Stimulated activated CD4-positive, alpha-beta T cell treated with anti-CD3 and anti-CD28 coated beads, Interleukin-1b, Interleukin-23, amount 100 ng/mL, for 24 hours (primary cell): ENCODE measurements at places on chromosomes 13 and 19.
A peak's percentile ranks its signal among the peaks of the same experiment; 100 is the strongest.

- no peak for DNase-seq
These were observed 118.1 kb downstream of the STARD13 start for GRCh38 chr13:33167491-33167890.

GRCh38 chr19:58416604-58417003 lies 8.2 kb downstream of the ZNF584 start:
- DNase-seq = no peak

DNA sequence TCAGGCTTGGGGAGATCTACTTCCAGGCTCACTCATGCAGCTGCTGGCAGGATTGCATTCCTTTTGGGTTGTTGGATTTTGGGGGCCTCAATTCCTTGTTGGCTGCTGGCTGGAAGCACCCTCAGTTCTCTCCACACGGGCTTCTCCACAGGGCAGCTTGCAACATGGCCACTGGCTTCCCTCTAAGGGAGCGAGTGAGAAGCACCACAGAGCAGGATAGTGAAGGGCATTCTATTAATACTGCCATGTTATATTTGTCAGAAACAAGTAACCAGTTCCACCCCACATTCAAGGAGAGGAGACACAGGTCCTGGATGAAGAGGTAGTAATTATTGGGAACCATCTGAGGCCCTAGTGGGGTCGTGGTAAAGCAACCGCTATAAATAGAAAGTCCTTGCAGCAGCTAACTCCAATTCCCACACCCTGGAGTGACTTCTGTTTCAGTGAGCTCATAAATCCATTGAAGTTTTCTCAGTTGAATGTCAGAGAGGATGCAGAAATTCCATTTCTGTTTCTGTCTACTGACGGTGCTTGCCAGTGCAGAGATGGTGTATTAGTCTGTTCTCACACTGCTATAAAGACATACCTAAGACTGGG lies 558.9 kb downstream of the IRS2 start:
- DNase-seq = no peak

DNA sequence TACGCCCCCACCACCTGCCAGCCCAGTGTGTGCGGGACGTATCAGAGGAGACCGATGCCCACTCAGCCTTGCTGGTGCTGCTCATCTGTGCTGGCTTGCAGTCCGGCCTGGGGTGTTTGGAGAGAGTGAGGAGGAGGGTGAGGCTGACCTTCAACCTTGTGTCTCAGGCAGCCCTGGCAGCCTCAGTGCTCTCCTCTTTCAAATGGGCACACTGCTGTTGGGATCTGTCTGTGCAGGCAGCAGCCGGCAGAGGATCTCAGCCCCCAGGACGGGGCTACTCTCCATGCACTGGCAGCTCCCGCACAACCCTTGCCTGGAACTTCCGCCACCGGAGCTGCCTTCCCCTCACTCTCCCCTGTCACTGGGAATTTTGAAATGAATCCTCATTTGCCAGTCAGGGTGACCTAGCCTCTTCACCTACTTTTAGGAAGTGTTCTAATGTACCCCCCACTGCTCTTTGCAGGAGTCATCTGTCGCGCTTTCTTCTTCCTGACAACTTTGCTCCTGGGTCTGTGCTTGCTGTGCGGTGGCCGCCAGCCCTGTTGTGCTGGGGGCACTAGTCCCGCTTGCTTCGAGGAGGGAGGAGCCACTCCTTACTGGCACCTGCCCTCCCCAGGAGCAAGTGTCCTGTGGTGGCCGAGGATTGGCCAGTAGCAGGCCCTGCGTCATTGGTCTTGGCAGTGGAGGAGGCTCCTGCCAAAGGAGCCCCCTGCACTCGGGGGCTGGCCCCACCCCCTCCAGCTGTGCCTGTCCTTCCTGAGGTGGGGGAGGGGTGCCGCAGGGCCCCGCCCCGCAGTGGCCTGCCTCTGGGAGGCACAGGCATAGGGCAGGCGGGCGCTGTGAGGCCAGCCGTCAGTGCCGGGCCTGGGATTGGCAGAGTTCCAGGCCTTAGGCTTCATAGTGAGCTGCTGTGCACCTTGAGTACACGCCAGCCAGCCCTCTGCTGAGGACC lies 53.4 kb downstream of the TSSK6 start:
- DNase-seq = no peak

- DNase-seq = no peak
These were observed 585.7 kb upstream of the GPC6 start for GRCh38 chr13:92640936-92641335.

DNA sequence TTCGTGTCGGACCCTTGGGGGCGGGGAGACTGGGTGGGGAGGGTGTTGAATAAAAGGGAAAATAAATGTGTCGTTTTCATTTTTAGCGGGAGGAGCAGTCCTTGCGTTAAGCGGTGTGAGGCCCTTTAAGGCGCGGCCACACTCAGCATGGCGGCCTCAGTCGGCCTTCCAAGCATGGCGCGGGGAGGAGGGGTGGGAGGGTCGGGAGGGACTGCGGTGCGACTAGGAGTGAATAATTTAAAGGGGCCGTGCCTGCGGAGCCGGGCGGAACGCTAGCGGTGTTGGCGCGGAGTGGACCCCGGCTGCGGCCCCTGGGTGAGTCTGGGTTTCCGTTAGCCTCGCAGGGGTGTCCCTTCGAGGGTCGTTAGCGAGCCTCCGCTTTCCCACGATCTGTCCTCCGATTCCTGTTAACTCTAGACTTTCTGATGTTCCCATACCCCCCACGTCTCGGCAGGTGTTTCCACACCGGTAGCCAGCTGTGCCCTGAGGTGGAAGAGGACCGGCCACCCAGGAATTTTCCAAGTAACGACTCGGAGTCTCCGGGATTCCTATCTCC lies 1.5 kb upstream of the PNPLA6 start:
- DNase-seq = peak; percentile 75

DNA sequence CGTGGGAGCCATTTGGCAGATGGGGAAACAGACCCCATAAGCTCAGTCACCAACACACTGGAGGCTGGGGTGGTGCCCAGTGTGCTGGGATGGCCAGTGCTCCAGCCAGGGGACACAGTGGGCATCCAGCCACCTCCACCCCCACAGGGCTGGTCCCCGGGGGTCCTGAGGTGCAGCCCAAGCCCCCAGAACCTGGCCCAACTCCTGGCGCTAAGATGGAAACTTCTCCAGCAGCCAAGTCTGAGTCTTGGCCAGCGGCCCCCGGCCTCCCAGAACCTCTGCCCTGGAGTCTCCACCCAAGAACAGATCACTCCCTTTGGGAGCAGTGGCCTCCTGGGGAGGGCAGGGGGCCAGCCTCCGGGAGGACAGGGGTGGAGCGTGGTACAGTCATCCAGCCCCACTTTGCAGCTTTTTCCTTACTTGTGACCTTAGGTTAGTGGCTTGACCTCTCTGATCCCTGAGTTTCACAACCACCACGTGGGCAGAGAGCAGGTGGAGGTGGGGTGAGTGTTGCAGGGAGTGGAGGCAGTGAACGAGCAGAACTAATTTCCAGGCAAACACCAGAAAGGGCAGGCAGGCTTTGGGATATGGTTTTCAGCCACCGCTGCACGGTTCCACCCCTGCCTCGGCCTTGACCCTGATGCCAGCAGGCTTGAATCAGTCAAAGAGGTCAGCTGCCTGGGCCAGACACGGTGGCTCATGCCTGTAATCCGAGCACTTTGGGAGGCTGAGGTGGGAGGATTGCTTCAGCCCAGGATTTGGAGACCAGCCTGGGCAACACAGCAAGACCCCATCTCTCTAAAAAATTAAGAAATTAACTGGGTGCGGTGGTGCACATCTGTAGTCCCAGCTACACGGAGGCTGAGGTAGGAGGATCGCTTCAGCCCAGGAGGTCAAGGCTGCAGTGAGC lies 4.3 kb upstream of the NRTN start:
- DNase-seq = no peak

- DNase-seq = no peak
These were observed 34.6 kb upstream of the SLC46A3 start for GRCh38 chr13:28753208-28753892.

GRCh38 chr13:99431927-99432608 lies 69.2 kb upstream of the TM9SF2 start:
- DNase-seq = no peak

DNA sequence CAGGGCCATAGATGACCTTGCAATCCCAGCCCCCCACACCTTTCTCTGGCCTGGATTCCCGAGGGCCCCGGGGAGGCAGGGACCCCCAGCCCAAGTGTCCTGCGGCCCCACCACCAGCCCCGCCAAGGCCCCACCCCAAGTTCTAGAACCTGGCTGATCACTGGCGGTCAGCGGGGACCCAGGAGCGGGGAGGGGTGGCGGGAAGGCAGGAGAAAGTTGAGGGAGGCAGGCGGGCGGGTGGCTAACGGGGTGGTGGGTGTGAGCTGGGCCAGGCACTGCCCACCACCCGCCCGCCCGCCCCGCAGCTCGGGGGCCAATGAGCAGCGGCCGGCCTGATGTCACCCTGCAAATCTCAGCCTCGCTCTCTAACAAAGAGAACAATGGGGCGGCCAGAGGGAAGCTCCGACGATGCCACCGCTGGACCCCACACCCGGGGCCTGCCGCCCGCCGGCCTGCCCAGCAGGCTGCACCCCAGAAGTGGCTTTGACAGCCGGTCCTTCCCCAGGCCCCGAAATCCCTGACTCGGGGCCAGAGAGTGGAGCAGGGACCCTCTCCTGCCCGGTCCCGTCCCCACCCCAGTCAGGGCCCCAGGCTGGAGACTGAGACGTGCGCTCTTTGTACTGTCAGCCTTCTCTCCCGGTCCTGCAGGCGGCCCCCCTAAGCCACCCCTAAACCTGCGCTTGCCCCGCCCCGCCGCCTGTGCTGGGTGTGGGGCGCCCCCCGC lies 1.6 kb downstream of the MEX3D start:
- no peak for DNase-seq

DNA sequence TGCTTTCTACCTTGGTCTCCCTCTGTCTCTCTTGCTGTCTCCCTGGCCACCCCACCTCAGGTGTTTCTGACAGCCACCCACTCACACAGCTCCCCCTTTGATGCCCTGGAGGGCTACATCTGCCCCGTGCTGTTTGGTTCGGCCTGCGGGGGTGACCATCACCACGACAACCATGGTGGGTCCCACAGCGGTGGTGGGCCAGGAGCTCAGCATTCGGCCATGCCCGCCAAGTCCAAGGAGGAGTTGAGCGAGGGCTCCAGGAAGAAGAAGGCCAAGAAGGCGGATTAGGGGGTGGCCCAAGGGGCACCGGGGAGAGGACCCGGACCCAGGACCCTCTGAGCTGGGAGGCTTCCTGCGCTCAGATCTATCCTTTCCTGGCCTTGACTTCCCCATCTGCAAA lies 27.1 kb downstream of the TMEM38A start:
- no peak for DNase-seq

GRCh38 chr13:49627831-49628652 lies at the start of gene ARL11:
Gene ARL11 (plus strand): TSS chr13:49628507. CDS start chr13:49630448, 1,941 bp downstream.
- DNase-seq = peak; percentile 17
